GM23248 (cell line): ENCODE measurements at places on chromosomes 4 and X.

DNA sequence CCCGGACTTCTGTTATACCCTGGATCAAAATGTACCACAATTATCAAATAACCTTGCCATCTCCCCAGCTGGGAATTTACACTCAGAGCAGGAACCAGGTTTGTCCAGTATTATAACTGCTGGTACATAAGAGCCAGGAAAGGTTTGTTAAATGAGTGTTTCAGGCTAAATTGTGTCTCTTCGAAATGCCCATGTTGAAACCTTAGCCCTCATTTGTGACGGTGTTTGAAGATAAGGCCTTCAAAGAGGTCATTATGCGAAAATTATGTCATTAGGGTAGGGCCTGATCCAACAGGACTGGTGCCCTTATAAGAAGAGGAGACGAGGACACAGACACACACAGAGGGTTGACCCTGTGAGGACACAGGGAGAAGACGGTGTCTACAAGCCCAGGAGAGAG, 73.5 kb upstream of the DHRSX start:
- no peak for DNase-seq

DNA sequence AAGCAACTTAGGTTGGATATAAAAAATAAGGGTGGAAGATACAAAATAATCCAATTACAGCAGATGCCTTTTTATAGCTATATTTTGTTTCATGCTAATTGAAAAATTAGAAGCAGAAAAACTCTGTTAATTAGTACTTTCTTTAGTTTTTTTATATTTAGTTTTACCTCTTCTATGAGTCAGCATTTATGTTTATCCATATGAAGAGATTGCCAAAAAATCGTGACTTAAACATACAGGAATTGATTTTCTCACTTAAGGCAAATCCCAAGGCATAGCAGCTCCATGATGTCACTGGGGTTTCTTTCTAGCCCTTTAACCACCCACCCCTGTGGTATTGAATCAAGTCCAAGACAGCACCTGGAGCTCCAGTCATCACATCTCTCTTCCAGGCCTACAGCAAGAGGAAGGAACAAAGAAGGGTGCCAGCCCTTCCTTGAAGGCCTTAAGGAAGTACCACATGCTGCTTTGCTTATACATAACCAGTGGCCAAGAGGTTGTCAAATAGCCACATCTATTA, 365.8 kb upstream of the TENM3 start:
- no peak for DNase-seq

GRCh38 chr4:108662629-108663028, 12.2 kb downstream of the OSTC start:
- no peak for DNase-seq

DNA sequence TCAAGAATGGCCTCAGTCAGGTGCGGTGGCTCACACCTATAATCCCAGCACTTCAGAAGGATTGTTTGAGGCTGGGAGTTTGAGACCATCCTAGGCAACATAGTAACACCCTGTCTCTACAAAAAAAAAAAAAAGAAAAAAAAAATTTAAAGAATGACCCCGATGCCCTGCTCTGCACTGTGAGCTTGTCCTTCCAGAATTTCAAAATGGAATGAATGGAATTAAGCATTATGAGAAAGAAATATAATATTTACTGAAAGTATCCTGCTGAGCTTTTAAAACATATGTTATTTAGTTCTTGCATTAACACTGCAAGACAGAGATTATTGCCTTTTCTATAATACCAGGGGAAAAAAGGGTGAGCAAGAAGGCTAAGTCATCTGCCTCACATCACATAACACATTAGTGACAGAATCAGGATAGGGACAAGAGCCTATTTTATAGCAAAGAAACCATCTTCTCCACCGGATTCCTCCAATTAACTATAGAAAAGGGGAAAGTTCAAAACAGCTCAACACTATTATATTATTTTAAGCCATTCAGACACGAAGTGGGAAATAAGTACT, 41.9 kb upstream of the GAB1 start:
- no peak for DNase-seq

- DNase-seq = no peak
These were observed 30.9 kb downstream of the NIPAL1 start for GRCh38 chr4:48047421-48047844.

- DNase-seq = no peak
These were observed 373.5 kb upstream of the TACR3 start for GRCh38 chr4:104093247-104093646.

DNA sequence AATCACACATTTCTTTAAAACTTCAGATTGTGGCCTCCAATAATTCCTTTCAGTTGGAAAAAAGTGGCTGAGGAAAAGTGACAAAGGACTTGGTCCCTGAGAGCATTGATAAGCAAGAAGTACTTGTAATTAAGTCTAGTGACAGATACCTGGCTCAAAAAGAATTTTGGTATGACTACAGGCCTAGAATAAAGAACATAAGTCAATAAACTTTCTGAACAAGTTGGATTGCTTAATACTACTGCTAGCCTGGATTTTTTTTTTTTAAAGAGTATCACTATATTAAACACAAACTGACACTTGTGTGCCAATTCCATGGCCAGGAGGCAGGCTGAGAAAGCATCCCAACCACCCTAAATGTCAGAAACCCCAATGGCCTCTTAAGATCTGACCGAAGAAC, 49.3 kb upstream of the PDGFC start:
- no peak for DNase-seq
